Activated T-cell treated with anti-CD3 and anti-CD28 coated beads, Interleukin-2, amount 50 U/mL, for 72 hours (primary cell): ENCODE measurements at places on chromosomes 1 and 21.

DNA sequence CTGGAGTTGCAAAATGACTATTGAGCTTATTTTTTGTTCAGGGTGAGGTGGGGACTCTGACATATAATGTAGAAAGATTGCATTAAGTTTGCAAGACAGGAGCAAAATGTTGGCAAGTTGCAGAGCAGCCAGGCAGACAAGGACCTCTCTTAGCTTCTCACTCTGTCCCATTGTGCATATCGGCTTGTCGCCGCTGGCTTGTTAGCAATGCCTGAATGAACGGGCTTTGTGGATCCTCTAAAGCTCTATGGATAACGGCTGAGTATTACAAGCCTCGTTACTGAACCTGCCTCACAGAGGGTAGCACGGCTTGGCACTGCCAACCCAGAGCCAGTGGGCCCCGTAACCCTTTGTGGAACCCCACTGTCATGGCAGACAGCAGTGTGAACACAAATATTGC, 68.4 kb downstream of the TNR start:
- no peak for DNase-seq

DNA sequence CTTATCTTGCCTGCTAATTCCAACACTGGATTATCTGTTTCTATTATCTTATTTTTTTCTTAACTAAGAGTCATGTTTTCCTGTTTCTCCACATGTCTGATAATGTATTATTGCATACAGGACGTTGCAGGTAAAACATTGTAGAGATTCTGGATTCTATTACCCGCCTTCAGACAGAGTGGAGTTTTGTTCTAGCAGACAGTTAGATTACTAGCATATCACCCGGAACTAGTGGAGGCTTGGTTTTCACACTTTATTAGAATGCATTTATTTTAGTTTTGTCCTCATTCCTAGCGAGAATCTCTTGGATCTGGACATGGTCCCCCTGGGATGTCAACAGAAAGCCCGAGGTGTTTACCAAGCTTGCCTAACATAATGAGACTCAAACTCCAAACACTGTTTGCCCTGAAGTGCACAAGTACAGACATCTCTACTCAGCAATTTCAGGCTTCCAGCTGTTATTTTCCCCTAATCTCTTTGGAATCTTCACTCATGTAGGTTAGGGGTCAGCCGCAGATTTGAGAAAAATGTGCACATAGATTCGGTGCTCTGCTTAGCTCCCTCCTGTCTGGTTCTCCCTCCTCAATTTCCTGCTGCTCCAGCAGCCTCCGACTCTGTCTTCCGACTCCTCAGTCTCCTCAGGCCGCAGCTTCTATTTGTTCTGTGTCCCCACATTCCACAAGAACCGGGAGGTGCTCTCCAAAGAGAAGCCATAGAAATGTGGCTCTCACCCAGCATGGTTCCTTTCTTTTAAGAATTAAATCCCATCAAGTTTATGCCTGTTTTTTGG, 36.8 kb upstream of the PTPRF start:
- DNase-seq, result no peak

DNA sequence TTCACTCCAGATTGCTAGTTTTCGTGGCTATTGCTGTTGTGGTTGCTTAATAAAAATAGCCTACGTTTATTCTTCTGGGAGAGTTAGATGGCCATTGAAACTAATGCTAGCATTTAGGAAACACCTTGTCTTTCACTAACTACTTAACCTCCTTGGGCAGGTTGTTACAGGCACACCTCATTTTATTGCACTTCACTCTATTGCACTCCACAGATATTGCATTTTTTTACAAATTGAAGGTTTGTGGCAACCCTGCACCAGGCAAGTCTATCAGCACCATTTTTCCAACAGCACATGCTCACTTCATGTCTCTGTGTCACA, 11.3 kb upstream of the MARK1 start:
- no peak for DNase-seq

GRCh38 chr1:41291195-41291594, 49.1 kb upstream of the SCMH1 start:
- DNase-seq, result no peak

DNA sequence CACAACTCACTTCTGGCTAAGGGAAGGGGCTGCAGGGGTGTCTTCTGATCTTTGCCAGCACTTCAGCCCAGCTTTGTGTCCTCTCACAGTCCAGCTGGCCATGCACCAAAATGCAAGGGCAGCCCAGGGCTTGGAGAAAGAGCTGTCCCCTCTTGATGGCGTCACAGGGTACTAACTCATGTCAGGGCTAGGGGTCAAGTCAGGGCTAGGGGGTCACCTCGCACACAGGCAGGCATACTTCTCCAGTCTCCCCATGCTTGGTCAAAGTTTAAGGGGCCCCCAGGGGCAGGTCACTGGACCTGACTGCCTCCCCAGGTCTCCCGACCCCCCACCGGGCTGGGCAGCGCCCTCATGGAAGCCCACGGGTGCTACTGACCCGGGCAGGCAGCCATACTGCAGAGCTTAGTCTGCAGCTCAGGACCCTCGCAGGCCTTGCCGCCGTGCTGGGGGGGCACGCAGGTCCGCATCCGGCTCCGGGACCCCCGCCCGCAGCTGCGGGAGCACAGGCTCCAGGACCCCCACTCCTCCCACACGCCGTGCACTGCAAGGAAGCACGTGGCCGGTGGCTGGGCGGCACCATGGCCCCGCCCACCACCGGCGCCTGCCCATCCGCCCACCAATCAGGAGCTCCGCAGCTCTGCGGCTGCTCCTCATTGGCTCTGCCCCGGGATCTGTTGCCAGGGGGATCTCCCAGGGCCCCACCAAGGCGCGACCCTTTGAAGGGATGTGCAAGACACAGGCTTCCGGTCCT, 21.5 kb downstream of the ADGRB2 start:
- no peak for DNase-seq

- DNase-seq, result no peak
Observed at GRCh38 chr1:160451119-160451858, 50.9 kb downstream of the VANGL2 start.

GRCh38 chr1:56788588-56788987, 30.6 kb downstream of the FYB2 start:
- no peak for DNase-seq

DNA sequence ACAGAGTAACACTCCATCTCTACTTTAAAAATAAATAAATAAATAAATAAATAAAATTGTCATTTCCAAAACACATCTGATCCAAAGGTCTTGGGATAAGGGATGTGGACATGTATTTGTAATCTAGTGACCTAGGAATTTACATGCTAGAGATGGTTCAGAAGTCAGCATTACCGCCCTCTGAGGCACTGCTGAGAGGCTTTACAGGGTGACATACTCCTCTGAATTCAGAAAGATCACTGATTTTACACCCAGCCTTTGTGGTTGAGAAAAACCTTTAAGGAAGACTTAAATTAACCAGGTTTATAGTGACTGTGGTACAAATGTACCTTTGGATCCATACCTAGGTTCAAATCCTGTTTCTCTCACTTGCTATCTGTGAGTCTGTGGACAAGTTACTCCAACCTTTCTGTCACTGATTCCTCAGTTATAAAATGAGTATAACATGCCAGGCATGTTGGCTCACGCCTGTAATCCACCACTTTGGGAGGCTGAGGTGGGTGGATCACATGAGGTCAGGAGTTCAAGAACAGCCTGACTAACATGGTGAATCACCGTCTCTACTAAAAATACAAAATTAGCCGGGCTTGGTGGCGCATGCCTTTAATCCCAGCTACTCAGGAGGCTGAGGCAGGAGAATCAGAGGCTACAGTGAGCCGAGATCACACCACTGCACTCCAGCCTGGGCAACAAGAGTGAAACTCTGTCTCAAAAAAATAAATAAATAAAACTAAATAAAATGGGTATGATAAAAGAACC, 20.1 kb downstream of the OSBPL9 start:
- no peak for DNase-seq

- no peak for DNase-seq
Observed at GRCh38 chr1:159817276-159818041, 9.2 kb upstream of the SLAMF8 start.

DNA sequence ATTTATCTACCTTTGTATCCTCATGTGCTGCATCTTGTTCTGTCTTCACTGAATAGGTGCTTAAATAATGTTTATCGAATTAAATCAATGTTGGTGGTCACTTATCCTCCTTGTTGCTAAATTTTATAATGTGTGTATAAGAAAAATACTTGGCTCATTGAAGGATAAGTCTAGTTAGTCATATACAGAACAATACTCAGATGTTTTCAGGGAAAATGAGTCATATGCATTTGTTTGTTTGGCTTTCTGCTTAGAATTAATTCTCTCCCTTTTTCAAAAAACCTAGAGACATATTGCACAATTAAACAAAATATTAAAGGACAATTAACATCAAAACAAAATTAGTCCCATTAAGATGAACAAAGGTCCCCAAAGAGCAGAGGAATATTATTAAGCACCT, 89.0 kb downstream of the UBE2U start:
- DNase-seq, result no peak

DNA sequence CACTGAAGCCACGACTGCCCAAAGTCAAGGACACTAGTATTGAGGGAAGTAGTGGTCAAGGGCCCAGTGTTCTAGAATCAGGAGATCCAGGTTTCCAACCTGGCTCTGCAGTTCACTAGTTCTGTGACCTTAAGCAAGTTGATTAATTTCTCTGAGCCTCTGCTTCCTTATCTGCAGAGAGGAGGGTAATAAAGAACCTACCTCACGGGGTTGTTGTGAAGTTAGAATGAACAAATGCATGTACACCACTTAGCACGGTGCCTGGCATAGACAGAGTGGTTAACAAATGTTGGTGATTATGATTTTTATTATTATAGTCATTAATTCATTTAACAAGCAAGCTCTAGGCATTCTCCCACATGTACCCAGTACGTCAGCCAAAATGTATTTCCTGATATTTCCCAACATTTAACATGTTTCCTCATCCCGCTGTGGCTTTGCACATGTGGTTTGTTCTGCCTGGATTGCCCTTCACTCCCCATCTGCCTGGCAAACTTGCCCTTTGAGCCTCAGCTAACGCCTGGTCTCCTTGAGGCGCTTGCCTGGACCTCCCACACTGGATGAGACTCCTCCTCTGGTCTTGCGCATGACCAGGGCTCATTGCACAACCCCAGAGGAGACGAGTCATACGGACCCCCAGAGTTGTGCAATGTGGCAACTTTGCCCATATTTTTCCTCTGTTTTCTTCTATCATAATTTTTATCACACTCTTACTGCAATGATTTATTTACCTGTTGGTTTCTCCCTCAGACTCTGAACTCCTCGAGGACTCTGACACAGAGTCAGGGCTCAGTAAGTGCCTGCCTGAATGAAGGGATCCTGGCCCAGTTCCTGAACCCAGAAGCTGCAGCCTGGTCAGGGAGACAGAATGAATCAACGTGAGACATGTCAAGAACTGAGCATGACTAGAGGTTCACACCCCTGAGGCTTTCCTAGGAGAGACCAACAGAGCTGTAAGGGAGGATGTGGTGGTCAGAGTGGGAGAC, 20.7 kb upstream of the MFSD2A start:
- no peak for DNase-seq

GRCh38 chr1:187051618-187052232, 223.0 kb downstream of the PLA2G4A start:
- DNase-seq, result peak; percentile 19

DNA sequence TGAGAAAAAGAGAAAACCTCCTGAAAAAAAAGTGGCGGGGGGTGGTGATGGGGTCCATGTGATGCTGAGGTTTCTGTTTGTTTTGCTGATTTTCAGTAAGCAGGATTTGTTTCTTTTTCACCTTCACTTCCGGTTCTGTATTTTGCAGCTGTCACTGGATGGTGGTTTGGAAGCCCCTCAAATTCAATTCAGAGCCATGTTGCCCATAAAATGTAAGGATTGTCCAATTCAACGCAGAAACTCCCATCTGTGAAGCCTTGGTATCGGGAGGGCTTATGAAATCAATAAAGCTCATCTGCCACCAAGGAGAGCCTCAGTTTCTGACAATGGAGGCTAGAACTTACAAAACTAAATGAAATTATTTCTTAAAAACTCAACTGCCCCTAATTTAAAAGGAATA, 12.1 kb downstream of the CAPN8 start:
- no peak for DNase-seq

DNA sequence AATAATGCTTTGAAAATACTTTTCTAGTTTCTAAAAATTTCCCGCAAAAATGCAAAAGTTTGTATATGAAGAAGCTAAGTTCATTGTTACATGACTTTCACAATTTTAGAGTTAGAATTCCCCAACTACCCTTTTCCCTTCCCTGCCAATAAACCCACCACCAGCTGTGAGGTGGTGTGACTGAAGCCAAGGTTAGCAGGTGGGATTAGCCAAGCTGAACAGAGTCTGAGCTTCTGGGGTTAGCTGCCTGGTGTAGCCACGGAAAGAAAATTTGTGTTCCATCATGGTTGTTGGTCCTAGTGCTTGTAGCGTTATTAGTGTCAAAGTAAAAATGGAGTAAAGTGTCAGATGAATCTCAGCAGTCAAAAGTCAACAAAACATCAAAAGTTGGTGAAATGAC, 110.9 kb downstream of the ASTN1 start:
- DNase-seq, result no peak

DNA sequence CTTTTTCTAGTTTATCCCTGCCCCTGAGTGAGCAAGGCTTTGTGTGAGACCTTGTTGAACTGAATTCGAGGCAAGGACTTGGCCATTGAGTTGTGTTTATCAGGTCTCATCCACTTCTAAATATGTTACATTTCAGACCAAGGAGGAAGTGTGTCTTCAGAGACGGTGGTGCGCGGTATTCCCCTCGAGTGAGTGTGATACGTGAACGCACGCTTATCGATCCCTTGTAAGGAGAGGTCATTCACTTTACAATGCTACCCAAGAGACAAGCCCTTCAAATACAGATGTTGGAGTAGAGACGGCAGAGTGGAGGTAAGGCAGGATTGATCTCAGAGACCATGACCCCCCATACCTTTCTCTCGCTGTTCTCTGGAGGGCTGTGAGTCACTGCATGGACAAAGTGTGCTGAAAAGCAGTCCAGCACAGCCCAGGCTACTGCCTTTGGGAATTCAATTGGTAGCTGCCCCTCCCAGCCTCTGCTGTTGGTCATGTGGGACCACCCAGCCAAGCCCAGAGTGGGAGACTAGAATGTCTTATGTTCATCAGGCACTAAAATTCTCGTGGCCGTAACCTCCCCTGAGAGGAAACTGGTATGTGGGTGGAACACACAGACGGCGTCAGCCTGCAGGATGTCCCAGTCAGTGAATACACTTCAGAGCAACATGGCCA, 16.3 kb upstream of the MTARC1 start:
- DNase-seq, result no peak

GRCh38 chr21:41316200-41317062, at the start of gene FAM3B:
Gene FAM3B, plus strand, starts transcription at chr21:41316801. Its CDS starts 79 bp downstream, at chr21:41316880.
- DNase-seq, result no peak

DNA sequence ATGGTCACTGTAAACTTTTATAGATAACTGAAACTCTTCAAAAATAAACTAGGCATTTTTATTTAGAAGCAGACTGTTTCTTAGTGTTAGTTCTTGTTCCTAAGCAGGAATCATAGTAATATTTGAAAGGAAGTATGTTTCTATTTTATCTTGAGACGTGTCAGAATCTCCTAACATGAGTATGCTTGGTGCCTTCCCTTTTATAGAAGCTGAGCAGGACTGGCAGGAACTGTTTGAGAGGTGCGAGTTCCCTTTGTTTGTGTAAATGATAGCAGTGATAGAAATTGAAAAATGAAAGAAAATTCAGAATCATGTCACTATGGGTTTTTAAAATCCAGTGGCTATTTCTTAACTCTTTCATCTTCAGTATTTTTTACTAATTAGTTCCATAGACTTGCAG, 56.9 kb downstream of the LRRC8D start:
- no peak for DNase-seq
